Activated T-cell treated with anti-CD3 and anti-CD28 coated beads, Interleukin-2, amount 50 U/mL, for 1 hour (primary cell): ENCODE measurements at places on chromosomes 12 and 14.

DNA sequence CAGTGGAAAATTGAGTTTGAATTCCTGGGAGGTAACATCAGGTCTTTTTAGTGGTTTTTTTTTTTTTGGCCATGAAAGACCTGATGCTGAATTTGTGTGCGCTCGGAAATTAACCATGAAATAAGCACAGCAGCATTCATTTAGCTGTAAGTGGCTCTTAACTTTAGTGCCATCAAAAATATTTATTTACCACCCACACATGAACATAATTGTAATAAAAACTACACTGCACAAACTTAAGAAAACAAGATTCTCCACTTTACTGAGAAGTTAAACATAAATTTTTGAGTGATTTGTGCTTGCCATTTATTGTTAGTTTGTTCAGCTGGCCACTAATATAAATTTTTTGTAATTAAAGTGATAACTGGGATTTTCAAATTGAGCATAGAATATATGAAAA lies 2.4 kb downstream of the SLC41A2 start:
- DNase-seq, result no peak

GRCh38 chr12:100077367-100077766 lies 65.3 kb downstream of the BLTP3B start:
- no peak for DNase-seq

DNA sequence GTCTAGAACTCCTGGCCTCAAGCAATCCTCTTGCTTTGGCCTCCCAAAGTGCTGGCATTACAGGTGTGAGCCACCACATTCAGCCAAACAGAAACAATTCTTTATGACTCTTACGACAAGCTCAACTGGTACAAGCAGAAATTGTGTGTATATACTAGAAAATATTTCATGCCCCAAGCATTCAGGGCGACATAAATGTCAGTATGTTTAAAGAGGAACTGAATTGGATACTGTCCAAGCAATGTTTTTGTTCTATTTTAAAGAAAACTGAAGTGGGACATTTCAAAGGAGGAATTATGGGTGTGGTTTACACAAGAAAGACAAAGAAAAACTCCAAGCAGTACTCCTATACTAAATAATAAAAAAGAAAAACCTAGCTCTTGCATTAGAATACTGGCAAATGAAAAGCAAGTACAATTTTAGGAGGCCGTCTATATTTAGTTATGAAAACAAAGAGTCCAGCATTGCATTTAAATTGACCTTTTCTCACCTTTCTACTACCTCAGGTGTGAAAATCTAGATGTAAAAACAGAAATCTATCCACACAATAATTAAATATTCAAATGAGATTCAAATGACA lies 48.9 kb downstream of the PPP1R12A start:
- DNase-seq, result no peak

- no peak for DNase-seq
Measured at GRCh38 chr12:57724003-57724935, 14.3 kb downstream of the AGAP2 start.

DNA sequence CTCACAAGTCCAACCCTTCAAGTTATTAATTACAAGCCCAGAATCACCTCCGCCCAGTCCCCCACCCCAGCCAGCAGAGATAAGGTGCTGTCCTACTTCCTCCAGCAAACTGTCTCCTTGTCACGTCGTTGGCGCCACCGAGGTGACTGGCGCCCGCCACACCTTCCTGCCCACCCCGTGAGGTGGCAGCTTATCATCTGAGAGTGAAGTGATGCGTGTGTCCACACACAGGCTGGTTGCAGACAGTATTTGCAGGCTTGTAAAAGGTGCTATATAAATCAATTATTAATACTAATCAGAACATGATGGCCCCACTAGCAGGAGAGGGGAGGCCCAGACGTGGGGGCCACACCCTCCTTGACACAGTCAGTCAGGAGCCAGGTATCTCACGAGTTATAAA lies 786.6 kb upstream of the TBX3 start:
- no peak for DNase-seq

- DNase-seq, result no peak
Measured at GRCh38 chr14:77707355-77707723, 484 bp downstream of the ALKBH1 start.

GRCh38 chr12:54829511-54829910 lies 24.8 kb upstream of the MUCL1 start:
- DNase-seq, result no peak

- no peak for DNase-seq
Measured at GRCh38 chr12:55631733-55632132, 5.0 kb upstream of the OR10P1 start.

DNA sequence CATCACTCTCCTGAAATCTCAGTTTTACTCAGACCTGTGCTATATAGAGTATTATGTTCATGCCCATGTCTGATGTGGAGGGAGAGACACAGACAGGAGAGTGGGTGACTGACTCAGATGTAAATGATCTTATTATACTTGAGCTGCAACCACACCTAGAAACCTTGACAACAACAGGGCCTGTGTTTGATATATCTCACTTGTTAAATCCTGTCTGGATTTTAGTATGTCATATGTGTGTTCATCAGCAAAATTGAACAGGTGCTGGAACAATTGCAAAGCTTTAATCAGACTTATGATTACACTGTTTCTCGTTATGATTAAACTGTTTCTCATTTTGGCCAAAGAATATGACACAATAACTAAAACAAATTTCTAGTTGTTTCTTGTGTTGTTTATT lies 37.7 kb downstream of the DIP2B start:
- DNase-seq, result no peak

DNA sequence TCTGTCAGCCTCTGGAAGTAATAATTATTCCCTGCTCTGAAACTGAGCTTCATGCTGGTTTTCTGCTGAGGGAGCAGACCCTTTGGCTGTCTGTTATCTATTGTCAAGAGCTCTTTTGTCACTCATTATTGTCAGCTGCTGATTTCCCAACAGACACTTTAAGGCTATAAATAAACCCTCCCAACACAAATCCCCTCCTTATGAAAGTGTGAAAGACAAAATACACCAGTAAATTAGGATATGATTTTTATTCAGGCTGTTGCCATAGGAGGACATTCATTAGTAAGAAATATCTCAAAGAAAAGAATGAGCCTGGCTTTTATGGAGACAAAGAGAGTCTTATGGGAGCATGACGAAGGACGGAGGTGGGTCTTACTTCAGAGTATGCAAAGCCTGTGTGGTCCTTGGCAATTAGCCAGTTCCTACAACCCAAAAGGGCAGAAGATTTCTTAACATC lies 180.8 kb downstream of the CRADD start:
- no peak for DNase-seq

DNA sequence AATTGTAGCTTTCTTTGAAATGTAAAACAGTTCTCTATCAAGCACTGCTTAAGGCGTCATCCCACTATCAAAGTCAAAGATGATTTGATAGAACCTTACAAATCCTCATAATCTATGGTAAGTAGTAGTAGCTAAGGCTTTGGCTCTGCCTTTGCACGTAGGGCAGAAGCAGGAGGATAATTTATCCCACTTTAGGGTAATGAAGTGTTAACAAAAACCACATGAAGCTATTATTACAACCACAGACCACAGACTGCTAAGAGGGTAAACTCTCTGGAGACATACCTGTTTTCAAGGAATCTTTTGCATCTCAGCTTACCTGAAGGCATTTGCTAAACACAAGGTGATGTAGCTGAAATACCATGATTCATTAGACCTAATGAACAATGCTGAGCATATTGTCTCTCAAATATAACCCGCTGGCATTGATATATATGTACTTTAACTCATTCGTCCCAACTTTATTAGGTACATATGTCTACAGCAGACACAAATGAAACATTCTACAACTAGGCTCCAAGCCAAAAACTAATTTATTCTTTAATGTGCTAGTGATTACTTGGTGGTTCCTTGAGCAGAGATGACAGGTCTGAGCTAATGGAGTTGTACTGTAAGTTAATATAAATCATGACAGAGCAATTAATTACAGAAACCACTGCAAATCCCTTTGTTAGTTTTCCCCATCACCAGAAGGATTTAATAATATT lies 368.8 kb downstream of the ETNK1 start:
- DNase-seq, result no peak

GRCh38 chr12:103667125-103667524 lies 80.1 kb downstream of the STAB2 start:
- DNase-seq, result no peak

- DNase-seq, result no peak
Measured at GRCh38 chr14:68463299-68463698, 329.6 kb downstream of the ZFP36L1 start.

GRCh38 chr14:102525219-102525928 lies 15.8 kb upstream of the ANKRD9 start:
- DNase-seq, result no peak

DNA sequence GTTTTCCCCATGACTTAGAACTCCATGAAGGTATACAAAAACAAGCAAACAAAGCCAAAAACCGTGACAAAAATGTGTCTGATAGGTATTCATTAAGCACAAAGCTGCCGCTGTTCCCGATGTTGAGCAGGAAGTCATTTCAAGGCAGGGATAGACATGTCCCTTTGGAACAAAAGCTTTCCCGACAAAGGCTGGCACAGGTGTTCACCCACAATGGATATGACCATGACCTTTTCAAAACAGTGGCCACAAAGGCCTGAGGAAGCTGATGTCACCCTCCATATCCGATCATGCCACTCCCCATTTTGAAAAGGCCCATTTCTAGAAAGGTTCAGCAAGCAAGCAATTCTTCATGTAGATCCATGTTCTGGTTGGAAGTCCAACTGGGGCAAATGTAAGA lies 279.1 kb downstream of the BTG1 start:
- no peak for DNase-seq

- no peak for DNase-seq
Measured at GRCh38 chr14:103741876-103742275, 26.3 kb downstream of the ZFYVE21 start.

- peak; percentile 45 for DNase-seq
Measured at GRCh38 chr14:35534208-35534872, 376 bp downstream of the INSM2 start.

- no peak for DNase-seq
Measured at GRCh38 chr12:23221066-23221465, 596.1 kb downstream of the ETNK1 start.

DNA sequence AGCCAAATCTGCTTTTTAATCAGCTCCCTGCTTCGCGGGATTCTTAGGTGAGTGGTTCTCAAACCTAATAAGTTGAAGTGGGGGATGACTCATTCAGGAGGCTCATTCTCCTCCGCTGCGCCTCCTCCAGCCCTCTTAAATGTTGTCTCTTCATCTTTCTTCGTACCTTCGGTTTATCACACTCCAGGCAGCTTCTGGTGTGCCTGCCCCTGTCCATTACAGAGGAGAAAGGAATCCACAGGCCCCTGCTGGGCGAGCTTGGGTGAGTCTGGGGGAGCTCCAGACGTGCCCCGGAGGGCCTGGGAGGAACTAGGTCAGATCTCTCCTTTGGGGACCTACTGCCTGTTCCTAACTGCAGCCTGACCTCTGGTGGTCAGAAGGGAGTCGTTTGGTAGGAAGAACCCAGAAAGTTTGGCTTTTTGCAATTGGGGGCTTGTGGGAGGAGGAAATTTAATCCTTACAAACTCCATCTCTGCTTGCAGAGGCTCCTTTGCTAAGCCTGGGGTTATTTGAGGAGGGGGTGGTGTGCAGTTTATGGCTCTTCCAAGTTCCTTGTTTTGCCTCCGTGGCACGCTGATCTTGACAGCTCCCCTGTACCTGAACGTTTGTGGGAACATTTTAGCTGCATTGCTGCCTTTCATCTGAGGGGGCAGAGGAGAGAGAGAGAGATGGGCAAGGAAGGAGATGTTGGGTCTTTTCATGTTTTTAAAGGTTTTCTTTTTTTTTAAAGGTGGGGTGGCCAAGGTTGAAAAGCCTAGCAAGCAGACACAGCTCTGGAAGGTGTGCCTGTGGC lies 84.1 kb upstream of the GNG2 start:
- peak; percentile 27 for DNase-seq

GRCh38 chr14:71395151-71395604 lies 487.9 kb downstream of the PCNX1 start:
- no peak for DNase-seq

- no peak for DNase-seq
Measured at GRCh38 chr14:60632257-60632656, 17.0 kb downstream of the SIX1 start.

DNA sequence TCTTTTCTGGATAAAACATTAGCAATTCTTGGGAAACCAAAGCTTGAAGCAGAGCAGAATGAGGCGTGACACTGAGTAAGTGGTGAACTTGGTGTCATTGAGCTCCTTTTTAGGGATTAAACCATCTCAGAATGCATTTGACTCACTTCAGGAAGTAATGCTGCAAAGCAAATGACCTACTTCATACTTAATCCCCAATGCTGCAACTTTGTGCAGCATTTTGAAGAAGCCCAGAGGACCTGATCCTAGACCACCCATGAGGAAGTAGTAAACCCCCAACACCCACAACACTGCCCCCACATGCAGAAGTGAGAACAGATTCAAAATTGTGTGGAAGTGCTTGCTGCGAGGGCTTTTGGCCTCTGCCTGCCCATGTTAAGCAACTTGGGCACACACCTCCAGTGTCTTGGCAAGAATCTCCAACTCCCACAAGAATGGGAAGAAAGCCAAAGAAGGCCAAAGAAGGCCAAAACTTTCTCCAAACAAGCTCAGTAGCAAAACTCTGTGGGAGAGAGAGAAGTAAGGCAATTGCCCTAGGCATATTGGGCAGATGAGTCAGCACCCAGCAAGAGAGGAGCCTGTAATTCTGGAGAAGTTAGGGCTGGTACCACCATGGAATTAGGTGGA lies 69.2 kb upstream of the ETV6 start:
- no peak for DNase-seq

GRCh38 chr14:88934351-88934806 lies 109.9 kb downstream of the TTC8 start:
- no peak for DNase-seq

GRCh38 chr14:104925214-104925854 lies 655 bp downstream of the PLD4 start:
- no peak for DNase-seq

- DNase-seq, result no peak
Measured at GRCh38 chr12:118354903-118355302, 17.8 kb downstream of the TAOK3 start.

GRCh38 chr14:56145965-56146364 lies 27.8 kb downstream of the PELI2 start:
- no peak for DNase-seq

GRCh38 chr12:92573104-92573503 lies 129.7 kb upstream of the PLEKHG7 start:
- DNase-seq, result no peak

GRCh38 chr14:56686416-56686815 lies 106.8 kb downstream of the TMEM260 start:
- no peak for DNase-seq

DNA sequence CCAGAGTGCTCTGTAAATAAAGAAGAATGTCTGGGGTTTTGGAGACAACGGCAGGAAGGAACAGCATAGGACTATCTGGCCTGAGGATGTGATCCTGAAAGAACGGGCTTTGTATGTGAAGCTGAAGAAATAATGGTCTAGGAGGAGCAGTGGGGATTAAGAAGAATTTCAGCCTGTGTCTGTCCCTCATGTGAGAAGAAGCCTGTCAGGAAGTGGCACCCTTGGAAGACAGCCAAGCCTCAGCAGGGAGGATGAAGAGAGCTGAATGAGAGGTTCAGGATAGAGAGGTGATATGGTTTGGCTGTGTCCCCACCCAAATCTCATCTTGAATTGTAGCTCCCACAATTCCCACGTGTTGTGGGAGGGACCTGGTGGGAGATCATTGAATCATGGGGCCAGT lies 56.9 kb upstream of the TCL1A start:
- DNase-seq, result no peak

- DNase-seq, result no peak
Measured at GRCh38 chr12:55619354-55620138, 17.1 kb upstream of the OR10P1 start.
